IMR-90 (cell line): ENCODE measurements at places on chromosomes 12 and 14.

GRCh38 chr12:114166362-114166761, 200.2 kb upstream of the RBM19 start:
- DNase-seq = peak; percentile 60

GRCh38 chr14:64645220-64645892, 58.9 kb upstream of the PLEKHG3 start:
- peak; percentile 97 for DNase-seq

GRCh38 chr12:10393291-10393690, 3.5 kb upstream of the KLRK1 start:
- DNase-seq = no peak

- peak; percentile 73 for DNase-seq
Observed at GRCh38 chr12:78431931-78432330, 432.6 kb upstream of the SYT1 start.

GRCh38 chr12:116926283-116927243, 15.8 kb downstream of the FBXW8 start:
- DNase-seq = no peak

GRCh38 chr12:114063435-114063834, 97.3 kb upstream of the RBM19 start:
- DNase-seq = no peak

GRCh38 chr12:100715976-100716944, 78.3 kb upstream of the ANO4 start:
- no peak for DNase-seq

GRCh38 chr12:24416423-24417109, 467.1 kb upstream of the SOX5 start:
- DNase-seq = no peak

GRCh38 chr14:102827716-102828115, 50.5 kb downstream of the TRAF3 start:
- DNase-seq = peak; percentile 23

DNA sequence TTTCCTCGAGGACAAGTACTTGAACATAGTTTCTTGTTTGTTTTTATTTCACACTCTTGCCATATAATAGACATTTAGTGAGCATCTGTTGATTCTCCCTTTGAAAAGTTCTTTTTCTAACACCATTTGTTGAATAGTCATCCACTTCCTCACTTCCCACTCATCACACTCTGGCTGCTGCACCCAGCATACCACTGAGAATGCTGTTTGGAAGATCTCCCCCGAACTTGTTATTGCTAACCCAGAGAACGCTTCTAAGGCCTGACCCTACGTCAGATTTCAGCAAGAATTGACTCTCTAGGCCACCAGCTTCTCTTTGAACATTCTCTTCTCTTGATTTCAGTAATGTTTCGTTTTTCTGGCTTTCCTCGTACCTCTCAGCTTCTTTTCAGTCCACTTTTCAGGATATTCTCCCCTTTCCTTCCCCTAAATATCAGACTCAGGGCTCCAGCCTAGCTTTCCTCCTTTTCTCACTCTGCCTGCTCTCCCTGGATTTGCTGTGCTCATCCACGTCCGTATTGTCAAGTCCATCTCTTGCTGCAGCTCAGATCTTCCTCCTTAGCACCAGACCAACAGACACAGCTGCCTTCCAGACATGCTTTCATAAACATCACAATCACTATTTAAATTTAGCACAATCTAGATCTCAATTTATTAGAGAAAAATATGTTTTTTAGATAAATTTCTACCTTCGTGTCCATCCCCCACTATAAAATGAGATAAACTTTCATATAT, 94.0 kb upstream of the SLC38A4 start:
- DNase-seq = peak; percentile 22

DNA sequence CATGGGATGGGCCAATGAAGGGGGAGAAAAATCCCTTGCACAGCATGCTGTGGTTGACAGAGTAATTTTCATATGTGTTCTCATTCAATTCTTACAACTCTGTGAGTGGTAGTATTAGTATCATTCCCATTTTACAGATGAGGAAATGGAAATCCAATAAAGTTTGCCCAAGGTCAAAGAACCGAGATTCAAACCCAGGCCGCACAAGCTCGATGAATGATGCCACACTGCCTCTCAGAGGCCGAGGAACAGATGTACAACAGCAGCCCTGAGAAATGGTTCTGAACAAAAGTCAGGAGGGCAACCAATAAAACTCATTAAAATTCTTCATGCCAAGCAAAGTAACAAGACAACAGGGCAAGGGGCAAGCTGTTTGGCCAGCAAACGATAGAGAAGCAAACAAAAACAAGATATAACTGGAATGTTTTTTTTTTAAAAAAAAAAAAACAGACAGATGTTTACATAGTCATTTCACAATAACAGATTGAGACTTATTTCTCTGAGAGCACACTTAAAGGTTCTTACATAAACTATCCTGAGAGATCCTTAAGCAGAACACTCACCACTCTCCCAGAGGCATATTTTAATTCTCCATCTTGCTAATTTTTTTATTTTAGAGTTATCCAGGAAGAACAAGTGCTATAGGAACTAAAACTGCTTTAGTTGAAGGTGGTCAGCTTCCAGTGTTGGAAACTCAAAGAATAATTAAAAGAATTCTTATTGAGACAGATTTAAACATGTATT, 85.8 kb downstream of the EXOC5 start:
- peak; percentile 2 for DNase-seq

- DNase-seq = no peak
Observed at GRCh38 chr12:115553622-115554021, 723.9 kb downstream of the MED13L start.

GRCh38 chr12:20006871-20007730, 361.2 kb upstream of the PDE3A start:
- peak; percentile 21 for DNase-seq

DNA sequence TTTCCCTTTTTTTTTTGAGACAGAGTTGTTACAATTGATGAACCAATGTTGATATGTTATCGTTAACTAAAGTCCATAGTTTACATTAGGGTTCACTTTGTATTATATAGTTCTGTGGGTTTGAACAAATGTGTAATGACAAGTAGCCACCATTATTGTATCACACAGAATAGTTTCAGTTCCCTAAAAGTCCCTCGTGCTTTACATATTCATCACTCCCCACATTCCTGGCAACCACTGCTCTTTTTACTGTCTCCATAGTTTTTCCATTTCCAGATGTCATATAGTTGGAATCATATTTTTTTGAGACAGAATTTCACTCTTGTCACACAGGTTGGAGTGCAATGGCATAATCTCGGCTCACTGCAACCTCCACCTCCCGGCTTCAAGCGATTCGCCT, 12.5 kb downstream of the HSD17B6 start:
- DNase-seq = no peak

DNA sequence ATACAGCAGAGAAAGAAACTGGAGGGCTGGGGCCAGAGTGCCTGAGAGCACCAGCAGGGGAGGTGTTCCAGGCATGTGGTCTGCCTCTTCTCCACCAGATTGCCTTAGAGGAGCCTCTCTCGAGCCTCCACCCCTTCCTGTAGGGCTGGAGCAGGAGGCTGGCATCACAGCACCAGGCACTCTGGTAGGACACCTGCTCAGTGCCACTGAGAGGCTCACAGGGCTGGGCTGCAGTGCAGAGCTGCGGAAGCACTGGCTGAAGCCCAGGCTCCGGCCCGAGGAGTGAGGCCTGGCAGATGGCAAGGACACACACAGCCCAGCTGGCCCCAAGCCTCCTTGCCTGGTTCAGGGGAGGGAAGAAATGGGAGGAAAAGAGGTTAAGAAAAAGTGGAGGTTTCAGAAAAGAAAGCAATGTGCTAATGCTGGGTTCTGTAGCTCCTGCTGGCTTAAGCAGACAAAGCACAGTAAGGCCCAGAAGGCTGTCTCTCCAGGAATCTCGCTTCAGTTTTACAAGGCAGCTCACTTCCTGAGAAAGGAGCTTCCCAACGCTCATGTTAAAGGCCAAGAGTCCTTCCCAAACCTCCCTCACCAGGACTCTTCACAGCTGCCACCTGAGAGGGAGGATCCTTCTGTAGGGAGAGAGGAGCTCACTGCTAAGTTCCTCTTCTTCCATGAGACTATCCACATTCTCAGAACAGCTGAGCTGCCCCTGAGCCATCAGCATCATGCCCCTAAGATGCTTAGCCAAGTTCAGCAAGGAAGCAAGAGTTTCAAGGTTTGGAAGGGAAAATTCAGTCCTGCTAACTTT, 23.8 kb downstream of the SPTB start:
- DNase-seq = no peak

- DNase-seq = peak; percentile 49
Observed at GRCh38 chr12:115135800-115136211, 451.8 kb upstream of the TBX3 start.

DNA sequence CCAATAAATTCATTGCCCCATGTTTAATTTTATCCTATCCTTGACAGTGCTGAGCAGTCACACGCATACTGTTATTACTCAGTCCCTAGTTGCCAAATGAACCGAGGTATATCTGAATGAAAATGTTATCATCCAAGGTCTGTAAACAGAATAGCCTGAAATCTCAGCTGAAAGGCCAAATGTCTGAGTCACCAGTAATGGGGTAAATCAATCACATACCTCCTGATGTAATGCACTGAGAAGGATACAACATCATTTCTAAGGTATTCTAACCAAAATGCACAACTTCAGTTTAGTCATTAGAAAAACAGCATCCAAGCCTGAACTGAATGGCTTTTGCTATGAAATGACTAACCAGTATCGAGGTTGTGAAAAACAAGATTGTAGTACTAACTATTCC, 228.6 kb downstream of the DPF3 start:
- peak; percentile 100 for DNase-seq

GRCh38 chr12:127823801-127824200, 443.2 kb upstream of the TMEM132C start:
- no peak for DNase-seq
